H1 (cell line): ENCODE measurements at places on chromosomes 6 and 20. TPM values are rescaled to one million over a fixed set of nuclear protein-coding genes. Genes with fewer than 3 reads are reported as not detected.

GRCh38 chr6:170497841-170498301, 55.2 kb downstream of the PSMB1 start:
- peak; percentile 67 for DNase-seq

DNA sequence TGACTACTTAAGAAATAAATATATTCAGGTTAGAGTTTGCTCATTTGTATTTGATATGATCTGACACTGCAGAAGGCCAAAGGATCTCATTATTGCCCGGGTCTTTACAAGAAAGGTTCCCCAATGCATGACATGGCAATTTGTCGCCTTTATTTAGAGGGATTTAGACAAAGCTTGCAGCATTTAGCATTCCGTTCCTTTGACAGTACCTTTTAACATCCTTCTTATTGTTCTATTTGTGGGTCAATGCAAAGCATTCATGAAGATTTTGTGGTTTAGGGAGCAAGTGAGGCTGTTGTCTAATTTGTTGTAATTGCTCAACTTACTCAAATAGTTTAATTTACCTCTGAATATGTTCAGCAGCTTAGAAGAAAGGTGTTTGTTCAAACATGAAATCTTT, 230.8 kb upstream of the FLRT3 start:
- DNase-seq: no peak

- DNase-seq: no peak
These were observed 1308.0 kb downstream of the EPHA7 start for GRCh38 chr6:92111386-92111785.

Gene ADGRF4
- total RNA-seq: not detected in 2 replicates

Gene GUCA1A
- 4.6 and 5.2 TPM in 2 replicates for total RNA-seq

DNA sequence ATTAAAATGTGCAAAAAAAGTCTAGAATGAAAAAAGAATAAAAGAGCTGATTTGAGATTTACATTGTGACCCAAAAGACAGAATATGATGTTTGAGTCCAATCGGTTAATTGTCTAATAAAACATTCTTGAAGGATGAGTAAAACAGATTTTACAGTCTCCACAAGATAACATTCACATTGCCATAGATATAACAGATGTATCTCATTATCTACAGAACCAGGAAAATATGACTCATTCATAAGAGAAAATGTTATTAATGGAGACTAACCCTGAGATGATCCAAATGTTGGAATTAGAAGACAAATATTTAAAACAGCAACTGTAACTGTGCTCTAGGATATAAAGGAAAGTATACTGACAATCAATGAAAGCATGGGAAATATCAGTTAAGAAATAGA, 141.7 kb downstream of the RFX6 start:
- no peak for DNase-seq

Gene GTF2H4
- 49.5 and 53.4 TPM in 2 replicates for total RNA-seq

Gene RIPOR2
- total RNA-seq: 44.5 and 45.6 TPM in 2 replicates

GRCh38 chr6:111423960-111424846, 58.8 kb downstream of the REV3L start:
- DNase-seq: no peak

GRCh38 chr20:40753472-40753871, 64.4 kb upstream of the MAFB start:
- no peak for DNase-seq

DNA sequence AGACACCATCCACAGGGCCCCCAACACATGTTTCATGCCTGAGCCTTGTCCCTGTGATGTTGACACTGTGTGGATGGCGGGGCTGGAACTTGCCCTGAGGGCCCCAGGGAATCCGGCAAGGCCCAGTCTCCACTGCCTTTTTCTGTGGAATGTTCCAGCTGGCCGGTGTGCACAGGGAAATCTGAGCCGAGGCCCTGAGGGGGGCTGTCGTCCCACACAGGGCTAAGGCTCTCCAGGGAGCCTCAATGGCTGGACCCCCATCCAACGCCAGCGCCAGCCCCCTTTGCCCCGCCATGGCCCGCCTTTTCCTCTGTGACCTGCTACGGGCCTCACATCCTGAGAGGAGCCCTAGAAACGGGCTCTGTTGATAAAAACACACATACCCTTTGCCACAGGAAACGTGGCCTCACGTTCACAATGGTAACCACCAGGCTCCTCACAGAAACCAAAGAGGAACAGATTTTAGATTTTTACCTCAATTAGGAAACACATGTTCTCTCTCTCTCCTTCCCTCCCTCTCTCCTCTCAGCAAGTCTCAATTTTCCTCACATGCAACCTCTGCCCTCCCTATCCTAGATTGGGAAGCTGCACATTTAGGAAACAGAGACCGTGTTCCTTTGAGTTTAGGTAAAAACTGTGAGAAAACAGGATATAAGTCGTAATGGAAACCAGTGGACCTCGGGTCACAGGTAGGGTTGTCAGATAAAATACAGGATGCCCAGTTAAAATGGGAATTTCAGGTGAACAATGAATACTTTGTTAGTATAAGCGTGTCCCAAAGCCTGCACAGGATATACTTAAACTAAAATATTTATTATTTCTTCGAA, 13.7 kb upstream of the ZNF831 start:
- no peak for DNase-seq

GRCh38 chr6:140320081-140321080, 945.9 kb upstream of the CITED2 start:
- no peak for DNase-seq

- DNase-seq: no peak
These were observed 230.1 kb upstream of the SUPT3H start for GRCh38 chr6:45607798-45608197.

DNA sequence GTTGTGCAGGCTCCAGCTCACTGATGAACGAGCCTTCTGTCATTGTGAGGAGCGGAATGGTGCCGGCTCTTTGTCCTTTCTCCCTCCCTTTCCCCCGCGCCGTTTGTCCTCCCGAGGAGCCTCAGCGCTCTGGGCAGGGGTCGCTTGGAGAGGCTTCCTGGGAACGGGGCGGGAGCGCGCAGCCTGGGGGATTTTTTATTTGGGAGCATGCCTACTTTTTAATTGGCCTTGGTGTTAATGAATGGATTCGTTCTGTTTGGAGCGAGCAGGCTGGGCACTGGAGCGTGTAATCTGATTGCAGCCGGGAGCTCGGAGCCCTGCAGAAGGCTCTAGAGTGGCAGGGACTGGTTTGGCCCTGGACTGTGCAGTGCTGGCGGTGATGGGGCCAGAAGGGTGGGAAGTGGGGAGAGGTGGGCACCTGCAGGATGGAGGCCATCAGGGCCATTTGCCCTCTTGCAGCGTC, 118.8 kb downstream of the CDH4 start:
- no peak for DNase-seq
